T-cell (primary cell): ENCODE measurements at places on chromosomes 13 and 19.

GRCh38 chr13:78341032-78341431 lies 262.3 kb downstream of the POU4F1 start:
- no peak for DNase-seq

GRCh38 chr13:80649274-80649673 lies 308.3 kb upstream of the SPRY2 start:
- DNase-seq = no peak

- DNase-seq = peak; percentile 7
Observed at GRCh38 chr13:79481685-79482052, 714 bp downstream of the NDFIP2 start.

- DNase-seq = no peak
Observed at GRCh38 chr19:33401683-33402420, 28.3 kb downstream of the CEBPG start.

DNA sequence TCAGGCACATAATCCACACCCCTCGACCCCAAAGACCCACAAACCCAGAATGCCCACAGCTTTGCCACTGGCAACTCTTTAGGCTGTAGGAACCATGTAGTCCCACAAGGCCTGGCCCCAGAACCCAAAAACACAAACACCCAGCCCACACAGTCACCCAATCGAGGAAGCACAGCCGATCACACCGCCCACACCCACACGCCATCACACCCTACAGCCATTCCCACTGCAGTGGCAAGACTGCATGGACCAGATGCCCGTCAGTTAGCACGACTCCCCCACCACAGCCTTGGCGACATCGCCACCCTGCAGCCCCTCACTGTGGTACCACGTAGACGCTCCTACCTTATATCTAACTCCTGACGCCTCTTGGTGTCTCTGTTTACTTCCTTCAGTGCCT lies 24.0 kb upstream of the MEIS3 start:
- no peak for DNase-seq

DNA sequence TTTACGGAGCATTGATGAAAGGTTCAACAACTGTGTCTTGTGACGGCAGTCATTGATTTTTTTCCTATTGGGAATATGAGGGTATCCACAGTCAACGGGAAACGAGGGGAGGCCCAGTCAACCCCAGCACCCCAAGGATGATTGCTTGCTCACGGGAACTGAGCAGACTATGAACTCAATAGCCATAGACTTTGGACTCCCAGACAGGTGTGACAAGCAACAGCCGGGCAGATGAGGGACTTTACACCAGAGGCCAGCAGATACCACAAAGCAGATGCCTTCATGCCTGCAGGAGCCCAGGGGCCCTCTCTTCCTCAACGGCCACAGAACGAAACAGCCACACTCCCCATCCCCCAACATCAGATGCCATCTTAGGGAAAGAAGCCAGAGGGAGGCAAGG lies 80.3 kb upstream of the FLT1 start:
- DNase-seq = no peak

DNA sequence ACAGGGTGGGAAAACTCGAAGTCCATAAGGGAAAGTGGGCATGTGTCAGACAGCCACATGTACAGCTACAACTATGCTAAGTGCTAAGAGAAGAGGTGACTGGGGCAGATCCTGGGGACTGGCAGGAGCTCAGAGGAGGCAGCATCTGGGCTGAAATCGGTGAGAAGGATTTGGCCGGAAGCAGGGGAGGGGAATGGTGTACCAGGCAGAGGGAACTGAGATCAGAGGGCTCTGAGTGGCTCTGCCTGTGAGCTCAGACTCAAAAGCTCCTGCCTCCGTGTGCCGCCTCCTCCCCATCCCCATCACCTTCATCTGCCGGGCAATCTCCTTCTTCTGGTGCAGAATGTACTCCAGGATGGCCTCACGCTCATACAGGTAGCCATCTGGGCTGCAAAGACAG lies 21.8 kb downstream of the NOSIP start:
- DNase-seq = no peak

DNA sequence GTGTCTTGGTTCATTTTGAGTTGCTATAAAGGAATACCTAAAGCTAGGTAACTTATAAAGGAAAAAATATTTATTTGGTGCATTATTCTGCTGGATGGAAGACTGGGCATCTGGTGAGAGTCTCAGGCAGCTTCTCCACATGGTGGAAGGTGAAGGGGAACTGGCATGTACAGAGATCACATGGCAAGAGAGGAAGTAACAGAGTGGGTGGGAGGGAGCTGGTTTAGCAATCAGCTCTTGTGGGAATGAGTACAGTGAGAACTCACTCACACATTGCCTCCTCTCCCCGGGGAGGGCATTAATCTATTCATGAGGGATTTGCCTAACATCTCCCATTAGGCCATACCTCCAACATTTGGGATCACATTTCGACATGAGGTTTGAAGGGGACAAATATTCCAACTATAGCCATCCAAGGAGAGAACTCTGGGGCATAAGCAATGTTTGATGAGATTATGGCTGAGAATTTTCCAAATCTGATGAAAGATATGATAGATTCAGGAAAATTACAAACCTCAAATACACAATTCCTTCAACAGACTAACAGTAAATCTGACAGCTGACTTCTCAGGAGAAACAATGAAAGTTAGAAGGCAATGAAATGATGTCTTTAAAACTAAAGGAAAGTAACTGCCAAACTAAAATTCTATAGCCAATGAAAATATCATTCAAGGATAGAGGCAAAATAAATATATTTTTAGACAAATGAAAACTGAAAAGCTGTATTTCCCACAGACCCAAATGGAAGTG lies 52.5 kb downstream of the MTUS2 start:
- DNase-seq = no peak

GRCh38 chr19:5050905-5051304 lies 82.0 kb downstream of the KDM4B start:
- DNase-seq = no peak

GRCh38 chr13:112952759-112953551 lies 16.1 kb upstream of the MCF2L start:
- no peak for DNase-seq

DNA sequence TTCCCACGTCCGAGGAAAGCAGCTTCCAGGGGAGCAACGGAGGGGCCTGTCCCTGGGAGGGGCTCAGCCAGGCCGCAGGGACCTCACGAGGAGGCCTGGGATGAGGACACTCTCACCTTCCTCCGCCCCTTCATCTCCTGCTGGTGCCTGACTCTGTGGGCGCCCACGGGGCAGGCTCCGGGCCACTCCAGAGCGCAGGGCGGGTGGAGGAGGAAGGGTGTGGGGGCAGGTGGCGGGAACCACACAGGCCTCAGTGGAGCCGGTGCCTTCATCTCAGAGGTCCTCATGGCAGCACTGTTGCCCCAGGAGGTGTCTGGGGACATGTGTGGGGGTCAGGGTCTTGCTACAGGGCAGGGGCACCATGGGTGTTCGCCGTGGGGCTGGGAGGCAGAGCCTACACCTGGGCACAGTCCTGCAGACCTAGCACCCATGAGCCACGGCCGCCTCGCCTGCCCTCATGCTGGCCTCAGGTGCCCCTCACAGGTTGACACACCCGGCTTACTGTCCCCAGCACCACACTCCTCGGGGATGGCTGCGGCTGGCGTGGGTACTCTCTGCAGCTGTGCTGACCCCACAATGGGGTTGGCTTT lies 10.1 kb upstream of the TMEM255B start:
- DNase-seq = no peak

GRCh38 chr19:17847538-17848366 lies at the start of gene JAK3:
Gene JAK3, minus strand, starts transcription at chr19:17847982. Its CDS starts 3,565 bp downstream, at chr19:17844417.
- peak; percentile 78 for DNase-seq
